LoVo (cell line): ENCODE measurements at places on chromosomes 1 and 21.

DNA sequence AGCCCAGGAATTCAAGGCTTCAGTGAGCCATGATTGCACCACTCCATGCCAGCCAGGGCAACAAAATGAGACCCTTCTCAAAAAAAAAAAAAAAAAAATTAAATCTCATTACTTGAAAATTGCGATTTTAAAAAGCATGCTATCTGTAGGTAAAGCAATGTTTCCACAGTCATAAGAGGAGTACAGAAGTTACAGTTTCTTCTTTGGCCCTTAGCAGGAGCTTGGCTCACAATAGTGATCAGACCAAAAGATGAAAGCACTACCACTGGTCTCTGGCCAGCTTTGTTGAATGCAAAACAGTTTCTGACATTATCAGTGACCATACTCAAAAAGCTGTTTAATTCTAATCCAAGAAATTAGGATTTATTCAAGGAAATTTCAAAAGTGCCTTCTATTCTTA lies 31.2 kb downstream of the VAV3 start:
- no peak for DNase-seq

DNA sequence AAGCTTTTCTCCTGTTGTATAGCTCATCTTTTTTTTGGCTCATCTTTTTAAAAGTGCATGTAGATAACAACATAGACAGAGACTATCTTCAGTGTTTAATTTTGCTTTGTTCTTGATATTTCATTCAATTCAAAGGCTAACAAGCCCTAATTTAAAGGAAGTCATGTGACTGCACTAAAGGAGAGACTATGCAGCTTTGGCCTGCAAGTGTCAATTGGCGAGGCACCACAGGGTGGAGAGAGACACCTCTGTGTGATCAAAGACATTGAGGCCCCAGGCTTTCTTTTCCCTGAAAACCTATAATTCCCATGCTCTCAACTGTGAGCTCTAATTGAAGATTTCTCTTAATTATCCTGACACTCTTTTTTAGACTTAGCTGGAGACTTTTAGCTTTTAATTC lies 53.6 kb downstream of the CHODL start:
- no peak for DNase-seq

DNA sequence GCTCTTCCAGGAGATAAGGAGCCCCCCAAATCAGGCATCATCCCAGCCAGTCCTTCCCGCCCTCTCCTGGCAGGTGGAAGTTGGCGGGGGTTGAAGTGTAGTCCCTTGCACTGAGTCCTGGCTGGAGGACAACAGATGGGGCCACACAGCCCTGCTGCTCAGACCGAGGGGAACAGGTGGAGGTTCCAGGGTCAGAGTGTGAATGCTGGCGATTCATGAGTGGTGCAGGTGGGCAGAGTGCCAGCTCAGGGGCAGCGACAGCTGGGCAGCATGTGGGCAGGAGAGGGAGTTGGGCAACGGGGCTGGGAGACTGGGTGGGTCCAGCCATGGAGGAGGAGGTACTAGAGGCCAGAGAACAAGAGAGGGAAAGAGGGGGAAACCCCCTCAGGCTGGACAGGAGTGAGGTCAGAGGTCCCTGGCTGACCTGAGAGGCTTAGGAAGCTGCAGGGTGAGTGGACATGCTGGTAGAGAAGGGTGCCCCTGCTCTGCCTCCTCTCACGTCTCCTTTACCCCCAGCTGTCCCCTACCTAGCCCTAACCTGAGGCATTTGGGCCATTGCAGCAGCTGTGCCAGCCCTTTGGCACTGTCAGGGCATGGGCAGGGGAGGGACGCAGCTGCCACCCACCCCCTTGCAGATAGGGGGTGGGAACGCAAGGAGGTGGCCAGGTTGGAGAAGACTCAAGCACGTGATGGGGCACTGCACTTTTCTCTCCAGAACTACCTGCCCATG lies 11.3 kb upstream of the ADORA1 start:
- DNase-seq: no peak

DNA sequence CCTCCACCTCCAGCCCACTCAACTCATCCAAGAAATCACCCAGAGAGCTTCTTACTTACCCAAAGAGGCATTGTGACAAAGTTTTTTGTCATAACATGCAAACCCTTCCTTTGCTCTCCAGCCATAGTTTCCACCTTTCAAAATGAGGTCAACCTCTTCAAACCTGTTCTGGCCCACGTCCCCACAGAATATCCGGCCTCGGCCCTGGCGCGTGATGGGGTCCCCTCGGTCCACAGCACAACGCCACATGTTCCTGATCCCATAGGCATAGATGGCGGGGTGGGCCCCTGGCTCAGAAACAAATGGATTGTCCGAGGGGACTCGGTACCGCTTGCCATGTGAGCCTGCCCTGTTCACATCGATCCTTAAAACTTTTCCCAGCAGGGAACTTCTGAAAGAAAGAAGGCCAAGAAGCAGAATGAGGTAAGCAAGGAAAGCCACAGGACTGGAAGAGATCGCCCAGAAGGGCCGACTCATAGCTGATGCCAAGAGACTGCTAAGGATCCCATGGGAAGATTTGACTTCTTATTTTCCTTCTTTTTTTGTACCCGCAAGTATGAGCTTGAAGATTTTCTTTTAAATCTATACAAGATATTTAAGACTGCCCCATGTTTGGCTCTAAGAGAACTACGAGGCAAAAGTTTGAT lies 7.8 kb downstream of the HHIPL2 start:
- no peak for DNase-seq

DNA sequence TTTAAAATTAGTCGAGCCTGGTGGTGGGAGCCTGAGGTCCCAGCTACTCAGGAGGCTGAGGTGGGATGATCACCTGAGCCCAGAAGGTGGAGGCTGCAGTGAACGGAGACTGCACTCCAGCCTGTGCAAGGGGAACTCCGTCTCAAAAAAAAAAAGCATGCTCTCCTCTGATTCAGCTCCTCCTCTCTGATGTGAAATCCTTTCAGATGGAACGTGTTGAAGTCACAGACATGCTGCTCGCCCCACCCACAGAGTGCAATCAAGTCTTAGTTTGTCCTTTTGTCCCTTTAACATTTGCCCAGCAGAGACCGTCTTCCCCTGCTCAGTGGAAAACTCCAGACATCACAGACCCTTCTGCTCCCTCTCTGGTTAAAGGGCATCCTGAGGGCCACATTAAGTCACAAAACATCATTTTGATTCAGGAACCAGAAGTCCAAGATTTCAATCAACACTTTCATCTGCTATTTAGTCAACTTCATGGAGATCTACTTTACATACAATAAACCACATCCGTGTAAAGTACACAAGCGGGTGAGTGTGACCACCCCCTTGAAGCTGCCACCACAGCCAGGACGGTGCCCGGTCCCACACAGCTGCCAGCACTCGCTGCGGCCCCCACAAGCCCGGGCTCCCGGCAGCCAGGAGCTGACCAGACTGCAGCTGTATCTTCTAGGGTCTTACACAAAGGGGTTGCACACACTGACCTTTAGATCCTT lies 18.9 kb upstream of the RNF223 start:
- no peak for DNase-seq
